ENCODE measurements at places on chromosomes 13 and 19.

DNA sequence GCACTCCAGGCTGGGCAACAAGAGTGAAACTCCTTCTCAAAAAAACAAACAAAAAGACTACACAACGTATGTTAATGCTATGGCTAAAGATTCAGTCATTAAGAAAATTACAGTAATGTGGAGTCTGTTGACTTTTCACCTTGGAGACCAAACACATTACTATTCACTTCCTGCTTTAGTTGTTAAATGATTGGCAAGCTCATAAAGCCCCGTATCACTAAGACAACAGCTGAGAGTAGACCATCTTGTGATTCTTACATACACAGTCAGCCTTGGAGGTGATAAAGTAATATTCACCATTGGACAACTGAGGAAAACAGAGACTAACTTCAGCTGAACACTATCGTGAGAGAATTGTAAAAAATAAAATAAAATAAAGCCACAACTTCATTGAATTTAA is 86.5 kb downstream of the KCTD12 start:
- DNase-seq: no peak

DNA sequence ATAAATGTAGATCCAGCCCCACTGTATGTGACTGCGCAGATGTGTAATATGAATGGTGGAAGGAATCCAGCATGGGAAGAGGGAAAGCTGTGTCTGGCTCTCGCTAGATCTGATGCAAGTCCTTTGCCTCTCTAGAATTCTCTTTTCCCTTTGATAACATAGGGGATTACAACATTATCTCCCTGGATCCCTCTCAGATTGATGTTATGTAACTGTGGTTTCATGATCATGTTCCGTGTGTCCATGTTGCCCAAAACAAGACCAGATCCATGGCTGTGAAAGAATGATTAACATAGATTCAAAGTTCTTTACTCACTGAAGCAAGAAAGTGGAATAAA is 184.0 kb upstream of the UBL3 start:
- peak; percentile 76 for DNase-seq

- no peak for DNase-seq
Measured at GRCh38 chr13:108176685-108177274, 38.6 kb downstream of the LIG4 start.

- no peak for DNase-seq
Measured at GRCh38 chr19:19528721-19529490, at the start of gene YJEFN3. Gene YJEFN3, plus strand, starts transcription at chr19:19528911. Its CDS starts 22 bp downstream, at chr19:19528933.

- no peak for DNase-seq
Measured at GRCh38 chr19:29690842-29691241, 24.2 kb downstream of the C19orf12 start.

DNA sequence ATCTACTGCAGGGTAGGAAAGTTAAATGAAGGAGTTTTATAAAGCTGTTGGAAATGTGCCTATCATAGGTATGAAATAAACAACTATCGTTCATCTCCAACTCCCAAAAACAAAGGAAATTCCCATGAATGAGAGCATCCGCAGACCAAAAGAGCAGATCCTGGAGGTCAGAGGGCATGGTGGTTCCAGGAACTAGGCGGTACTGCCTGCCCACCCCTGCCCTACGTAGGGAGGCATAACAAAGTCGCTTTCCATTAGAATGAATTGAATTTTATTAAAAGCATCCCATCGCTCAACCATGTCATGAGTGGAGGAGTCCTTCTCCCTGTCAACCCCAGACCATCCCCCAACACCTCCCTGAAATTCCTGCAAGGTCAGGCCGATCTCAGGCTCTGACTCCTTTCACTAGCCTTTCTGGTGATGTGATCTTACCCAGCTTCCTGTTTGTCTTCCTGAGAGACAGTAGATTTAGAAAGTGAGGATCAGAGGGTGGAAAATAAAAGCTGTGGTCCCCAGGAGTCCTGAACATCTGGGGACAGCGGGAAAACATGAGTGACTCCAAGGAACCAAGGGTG is at the start of gene CLEC4M:
Gene CLEC4M (plus strand): TSS at position 525 of the 575 bp plus-strand sequence. CDS start 24 bp downstream, at position 549.
- DNase-seq: no peak

GRCh38 chr19:47310819-47311218 is 1.2 kb downstream of the C5AR1 start:
- no peak for DNase-seq

GRCh38 chr13:19283836-19284235 is 102.2 kb upstream of the TUBA3C start:
- DNase-seq: no peak

- no peak for DNase-seq
Measured at GRCh38 chr13:80340651-80341100, 250 bp downstream of the SPRY2 start.

Data from stromal cell of bone marrow (primary cell).